GM23338 (cell line): ENCODE measurements at places on chromosomes 4 and X.

DNA sequence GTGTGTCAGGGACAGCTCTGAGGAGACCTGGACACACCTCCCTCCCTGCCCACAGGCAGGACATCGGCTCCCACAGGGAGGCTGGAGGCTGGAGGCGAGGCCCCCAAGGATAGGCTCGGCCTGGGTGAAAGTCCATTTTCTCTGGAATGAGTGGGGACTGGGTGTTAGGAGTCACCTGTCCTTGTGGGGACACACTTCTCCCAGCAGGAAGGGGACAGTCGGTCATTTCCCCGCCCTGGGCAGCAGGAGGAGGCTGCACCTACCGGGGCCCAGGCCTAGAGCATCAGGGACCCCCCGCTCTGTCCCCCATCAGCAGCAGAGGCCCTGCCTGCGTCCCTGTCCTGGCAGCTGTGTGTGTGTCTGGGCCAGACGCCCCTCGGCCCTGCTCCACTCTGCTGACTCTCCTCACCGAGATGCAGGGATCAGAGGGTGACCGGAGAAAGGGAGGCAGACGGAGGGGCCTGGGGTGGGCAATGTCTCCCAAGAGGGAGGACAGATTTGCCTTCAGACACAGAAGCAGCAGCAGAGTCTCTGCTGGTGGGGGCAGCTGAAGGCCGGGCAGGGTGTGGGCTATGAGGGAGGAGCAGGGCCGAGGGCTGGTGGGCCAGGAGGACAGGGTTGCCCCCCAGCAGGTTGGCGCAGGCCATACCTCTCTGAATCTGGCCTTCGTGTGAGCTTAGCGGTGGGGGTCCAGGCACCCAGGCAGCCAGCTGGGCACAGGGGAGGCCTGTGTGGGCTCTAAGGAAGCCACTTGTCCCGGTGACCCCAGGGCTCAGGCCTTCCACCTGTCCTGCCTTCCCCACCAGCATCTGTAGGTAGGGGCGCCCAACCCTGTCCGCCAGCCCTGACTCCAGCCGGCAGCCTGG lies 125.7 kb upstream of the NKX1-1 start:
- H3K4me3 ChIP-seq, result no peak overlapping the region
- H3K4me1 ChIP-seq, result no peaks in the 10 kb centered on the region
- DNase-seq, result no peak
- no peaks in the 10 kb centered on the region for H3K27me3 ChIP-seq
- no peak overlapping the region for H3K27ac ChIP-seq
- H3K36me3 ChIP-seq, result no peaks in the 10 kb centered on the region

DNA sequence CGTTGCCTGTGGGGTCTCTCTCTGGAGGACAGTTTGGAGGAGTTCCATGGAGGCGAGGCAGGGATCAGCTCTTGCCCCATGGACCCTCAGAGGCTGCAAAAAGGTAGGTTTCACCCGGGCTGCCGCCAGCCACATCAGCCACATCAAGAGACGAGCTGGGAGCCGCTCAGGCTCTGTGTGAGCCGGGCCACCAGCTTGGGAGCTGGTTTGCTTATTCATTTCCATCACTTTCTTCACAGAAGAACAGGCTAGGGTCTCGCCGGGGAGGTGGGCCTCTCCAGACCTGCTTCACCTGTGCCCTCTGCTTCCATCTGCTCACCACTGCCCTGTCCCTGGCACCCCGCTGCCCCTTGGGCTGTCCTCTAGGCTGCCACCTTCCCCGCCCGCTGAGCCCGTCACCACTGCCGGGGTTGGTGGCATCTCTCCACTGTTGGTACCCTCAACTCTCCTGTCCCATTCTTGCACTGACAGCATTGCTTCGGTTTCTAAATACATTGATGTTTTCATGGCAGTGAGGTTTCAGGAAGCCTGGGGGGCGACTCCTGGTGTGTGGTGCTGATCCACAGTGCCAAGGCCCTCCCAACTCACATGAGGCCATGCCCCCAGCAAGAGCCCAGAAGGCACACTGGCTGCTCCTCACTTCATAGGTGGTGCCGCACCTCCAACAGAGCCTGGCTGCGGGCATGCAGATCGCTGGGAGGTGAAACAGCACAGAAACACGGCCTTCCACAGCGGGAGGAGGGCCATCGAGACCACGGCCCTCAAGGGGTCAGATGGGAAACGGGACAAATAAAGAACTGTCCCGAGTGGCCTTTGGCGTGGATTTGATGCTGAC lies 4.5 kb upstream of the TREX2 start:
- no peak overlapping the region for H3K27ac ChIP-seq
- H3K27me3 ChIP-seq, result no peaks in the 10 kb centered on the region
- no peaks in the 10 kb centered on the region for H3K36me3 ChIP-seq
- H3K4me3 ChIP-seq, result no peak overlapping the region
- no peak for DNase-seq
- no peaks in the 10 kb centered on the region for H3K4me1 ChIP-seq

- H3K27me3 ChIP-seq, result no peaks in the 10 kb centered on the region
- H3K27ac ChIP-seq, result no peak overlapping the region
- H3K36me3 ChIP-seq, result no peaks in the 10 kb centered on the region
- no peaks in the 10 kb centered on the region for H3K4me1 ChIP-seq
- no peak for DNase-seq
Observed at GRCh38 chrX:3268829-3269228, 77.6 kb downstream of the MXRA5 start.

GRCh38 chr4:26106776-26107175 lies 192.8 kb downstream of the SMIM20 start:
- no peaks in the 10 kb centered on the region for H3K27me3 ChIP-seq
- H3K36me3 ChIP-seq, result no peaks in the 10 kb centered on the region
